ENCODE measurements at places on chromosomes 6 and 20. TPM values are rescaled to one million over a fixed set of nuclear protein-coding genes. Genes with fewer than 3 reads are reported as not detected.

DNA sequence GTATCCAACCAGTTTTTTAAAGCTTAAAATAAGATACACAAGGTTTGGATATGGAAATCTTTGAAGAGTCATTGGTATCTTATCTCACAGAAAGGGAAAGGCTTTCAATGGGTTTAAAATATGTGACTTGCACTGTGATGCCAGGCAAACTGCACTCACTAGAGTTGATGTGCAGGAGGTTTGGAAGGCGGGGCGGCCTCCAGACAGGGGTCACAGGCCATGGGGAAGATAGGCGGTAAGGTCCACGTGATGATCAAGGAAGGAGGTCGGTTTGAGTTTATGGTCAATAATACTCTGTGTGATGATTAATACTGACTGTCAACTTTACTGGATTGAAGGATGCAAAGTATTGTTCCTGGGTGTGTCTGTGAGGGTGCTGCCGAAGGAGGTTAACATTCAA, 9.5 kb upstream of the RAMACL start:
- H3K4me3 ChIP-seq, result no peak overlapping the region
- no peaks in the 10 kb centered on the region for H3K4me1 ChIP-seq
- no peak for DNase-seq
- peaks cover 6% of the 10 kb centered on the region for H3K27me3 ChIP-seq
- no peak overlapping the region for H3K27ac ChIP-seq

RPS6KA2 gene
- total RNA-seq, result 6.5 TPM

- H3K27ac ChIP-seq, result no peak overlapping the region
- no peak for DNase-seq
- H3K4me1 ChIP-seq, result no peaks in the 10 kb centered on the region
- no peak overlapping the region for H3K4me3 ChIP-seq
Measured at GRCh38 chr6:145699462-145699861, 35.9 kb downstream of the EPM2A start.

ZBTB9 gene
- total RNA-seq, result 11.1 TPM

GRCh38 chr6:141484711-141485110, 648.0 kb upstream of the GJE1 start:
- peaks cover 14% of the 10 kb centered on the region for H3K4me1 ChIP-seq
- H3K27me3 ChIP-seq, result no peaks in the 10 kb centered on the region
- H3K36me3 ChIP-seq, result no peaks in the 10 kb centered on the region
- peak overlapping the region; percentile 89 for H3K27ac ChIP-seq

GRCh38 chr6:44737341-44737740, 349.8 kb downstream of the CDC5L start:
- H3K27ac ChIP-seq, result no peak overlapping the region
- no peak overlapping the region for H3K4me3 ChIP-seq
- DNase-seq, result no peak
- no peaks in the 10 kb centered on the region for H3K36me3 ChIP-seq
- peaks cover 6% of the 10 kb centered on the region for H3K27me3 ChIP-seq

DNA sequence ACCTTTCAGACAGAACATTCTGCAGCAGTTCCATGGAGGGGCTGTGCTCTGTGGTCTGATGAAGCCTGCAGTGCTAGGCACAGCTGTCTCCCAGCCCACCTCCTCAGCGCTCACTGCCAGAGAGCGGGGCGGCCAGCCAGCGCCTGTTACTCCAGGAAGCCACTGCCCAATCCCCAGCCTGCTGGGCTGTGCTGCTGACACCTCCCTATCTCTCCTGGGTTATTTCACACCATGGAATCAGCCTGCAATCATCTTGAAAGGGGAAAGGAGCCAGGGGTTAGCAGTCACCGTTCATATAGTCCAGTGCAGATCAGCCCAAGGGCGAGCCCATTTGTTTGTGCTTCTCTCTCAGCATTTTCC, 46.3 kb upstream of the NHSL1 start:
- no peak overlapping the region for H3K27ac ChIP-seq
- no peaks in the 10 kb centered on the region for H3K36me3 ChIP-seq
- DNase-seq, result no peak
- peaks cover 4% of the 10 kb centered on the region for H3K27me3 ChIP-seq

DNA sequence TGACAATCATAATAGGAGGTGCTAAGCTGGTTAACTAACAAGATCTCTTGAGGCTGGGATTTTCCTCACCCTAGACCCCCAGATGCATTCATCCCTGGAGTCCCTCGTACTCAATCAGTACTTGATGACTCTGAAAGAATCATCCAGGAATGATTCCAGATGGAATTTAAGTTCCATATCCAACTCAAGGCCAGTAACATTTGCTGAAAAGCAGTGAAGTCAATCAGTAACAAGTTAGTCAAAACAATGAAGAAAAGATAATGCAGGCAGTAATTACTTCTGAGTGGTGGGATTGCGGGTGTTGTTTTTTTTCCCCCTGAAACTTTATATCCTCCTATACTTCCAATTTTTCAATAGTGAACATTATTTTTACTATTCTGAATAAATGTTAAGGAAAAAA, 18.6 kb downstream of the GMDS start:
- H3K4me1 ChIP-seq, result peaks cover 2% of the 10 kb centered on the region
- no peak overlapping the region for H3K4me3 ChIP-seq
- H3K36me3 ChIP-seq, result no peaks in the 10 kb centered on the region
- no peak for DNase-seq
- no peaks in the 10 kb centered on the region for H3K27me3 ChIP-seq

DNA sequence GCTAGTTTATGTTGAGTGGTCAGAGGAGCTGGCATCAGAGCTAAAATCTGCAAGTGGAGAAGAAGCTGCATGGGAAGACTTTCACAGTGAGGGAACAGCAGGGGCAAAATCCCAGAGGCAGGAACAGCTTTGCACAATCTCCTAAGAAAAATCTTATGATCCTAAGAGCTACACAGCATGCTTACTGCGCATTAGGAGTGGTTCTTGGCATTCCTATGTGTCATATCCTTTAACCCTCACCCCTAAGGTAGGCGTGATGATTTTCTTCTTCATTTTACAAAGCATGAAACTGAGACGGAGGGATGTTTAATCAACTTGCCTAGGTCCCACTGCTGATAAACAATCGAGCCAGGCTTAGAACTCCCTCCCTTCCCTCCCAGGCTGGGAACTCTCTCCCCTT, 313.6 kb upstream of the SULF2 start:
- no peak overlapping the region for H3K4me3 ChIP-seq
- no peaks in the 10 kb centered on the region for H3K36me3 ChIP-seq
- no peak for DNase-seq
- H3K4me1 ChIP-seq, result no peaks in the 10 kb centered on the region

- H3K36me3 ChIP-seq, result no peaks in the 10 kb centered on the region
- H3K27ac ChIP-seq, result no peak overlapping the region
- H3K27me3 ChIP-seq, result no peaks in the 10 kb centered on the region
- no peaks in the 10 kb centered on the region for H3K4me1 ChIP-seq
Measured at GRCh38 chr6:105892577-105893262, 193.4 kb upstream of the PRDM1 start.

GRCh38 chr6:106716966-106717365, 87.6 kb downstream of the QRSL1 start:
- no peak overlapping the region for H3K27ac ChIP-seq
- H3K27me3 ChIP-seq, result no peaks in the 10 kb centered on the region
- H3K36me3 ChIP-seq, result no peaks in the 10 kb centered on the region
- no peak for DNase-seq

- H3K4me3 ChIP-seq, result no peak overlapping the region
- no peaks in the 10 kb centered on the region for H3K4me1 ChIP-seq
- no peak for DNase-seq
- no peaks in the 10 kb centered on the region for H3K36me3 ChIP-seq
- H3K27ac ChIP-seq, result no peak overlapping the region
Measured at GRCh38 chr6:139654888-139655782, 280.7 kb upstream of the CITED2 start.

SUMO4 gene
- total RNA-seq, result 11.4 TPM

- peaks cover 14% of the 10 kb centered on the region for H3K27me3 ChIP-seq
- no peak for DNase-seq
- no peaks in the 10 kb centered on the region for H3K4me1 ChIP-seq
- H3K27ac ChIP-seq, result no peak overlapping the region
- H3K4me3 ChIP-seq, result no peak overlapping the region
Measured at GRCh38 chr6:170013815-170014214, 262.4 kb downstream of the ERMARD start.

- H3K27me3 ChIP-seq, result no peaks in the 10 kb centered on the region
- peak overlapping the region; percentile 81 for H3K27ac ChIP-seq
- no peak overlapping the region for H3K4me3 ChIP-seq
- H3K36me3 ChIP-seq, result peaks cover 4% of the 10 kb centered on the region
- no peak for DNase-seq
Measured at GRCh38 chr6:111803804-111804203, 69.4 kb downstream of the FYN start.

- H3K36me3 ChIP-seq, result peaks cover 33% of the 10 kb centered on the region
- H3K27ac ChIP-seq, result no peak overlapping the region
- no peak for DNase-seq
Measured at GRCh38 chr20:37867289-37868195, 35.4 kb upstream of the VSTM2L start.

- H3K4me1 ChIP-seq, result peaks cover 32% of the 10 kb centered on the region
- no peaks in the 10 kb centered on the region for H3K27me3 ChIP-seq
- H3K4me3 ChIP-seq, result no peak overlapping the region
- DNase-seq, result no peak
Measured at GRCh38 chr20:51531712-51532456, 10.6 kb downstream of the NFATC2 start.

DNA sequence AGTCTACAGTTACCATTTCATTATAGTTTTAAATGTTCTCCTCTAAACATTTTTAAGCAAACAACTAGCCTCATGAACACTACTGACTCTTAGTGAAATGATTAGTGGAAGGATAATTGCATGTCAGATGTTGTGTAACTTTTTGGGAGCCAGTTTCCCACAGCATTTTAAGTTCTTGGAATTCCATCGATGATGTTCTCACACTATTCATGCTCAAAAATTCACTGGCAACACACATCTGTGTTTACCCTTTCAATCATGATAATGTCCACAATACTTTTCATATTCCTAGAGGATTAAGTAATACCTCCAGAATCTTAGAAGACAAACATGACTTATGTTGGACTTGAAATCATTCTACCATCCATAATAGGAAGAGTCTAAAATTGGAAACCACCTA, 678.1 kb upstream of the ID4 start:
- H3K36me3 ChIP-seq, result no peaks in the 10 kb centered on the region
- DNase-seq, result no peak
- no peak overlapping the region for H3K27ac ChIP-seq

DNA sequence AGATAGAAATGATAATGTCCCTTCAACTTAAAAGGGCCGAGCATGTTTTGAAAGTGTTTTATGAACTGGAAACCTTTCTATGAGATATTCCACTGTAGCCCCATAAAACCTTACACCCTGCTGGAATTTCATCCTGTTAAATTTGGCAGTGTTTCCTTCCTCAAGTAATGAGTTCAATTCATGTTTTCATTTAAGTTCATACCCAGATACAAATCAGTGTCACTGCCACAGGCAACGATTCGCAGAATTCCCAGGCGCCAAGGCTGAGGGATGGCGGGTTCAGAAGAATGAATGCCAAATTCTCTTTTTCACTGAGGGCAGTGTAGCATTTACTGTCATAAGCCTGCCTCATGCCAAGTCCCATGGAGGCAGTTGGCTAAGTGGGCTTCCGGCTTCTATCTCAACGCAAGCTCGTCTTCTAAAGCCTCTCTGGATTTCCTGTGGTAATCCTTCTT, 511.8 kb upstream of the ID4 start:
- H3K36me3 ChIP-seq, result no peaks in the 10 kb centered on the region
- H3K4me1 ChIP-seq, result no peaks in the 10 kb centered on the region
- H3K4me3 ChIP-seq, result no peak overlapping the region
- H3K27me3 ChIP-seq, result no peaks in the 10 kb centered on the region
- no peak overlapping the region for H3K27ac ChIP-seq

GRM4 gene
- 0.20 TPM for total RNA-seq

DNA sequence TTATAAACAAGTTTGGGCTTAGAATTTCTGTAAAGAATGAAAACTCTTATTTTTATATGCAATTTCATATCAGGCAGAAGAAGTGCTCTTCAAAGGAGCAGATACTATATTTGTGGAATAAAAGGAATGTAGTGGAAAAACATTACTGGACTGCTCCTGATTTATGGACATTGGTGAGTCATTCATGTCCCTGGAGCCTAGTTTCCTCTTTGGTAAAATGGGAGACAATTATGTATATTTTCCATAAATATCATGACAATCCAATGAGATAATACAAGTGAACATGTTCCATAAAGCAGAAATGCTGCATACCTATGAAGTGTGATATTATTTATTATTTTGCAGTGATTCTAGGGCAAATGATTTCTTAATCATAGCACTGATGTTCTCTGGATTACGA, 445.8 kb upstream of the CITED2 start:
- no peaks in the 10 kb centered on the region for H3K4me1 ChIP-seq
- H3K27ac ChIP-seq, result no peak overlapping the region
- no peak for DNase-seq
- H3K27me3 ChIP-seq, result no peaks in the 10 kb centered on the region

DNA sequence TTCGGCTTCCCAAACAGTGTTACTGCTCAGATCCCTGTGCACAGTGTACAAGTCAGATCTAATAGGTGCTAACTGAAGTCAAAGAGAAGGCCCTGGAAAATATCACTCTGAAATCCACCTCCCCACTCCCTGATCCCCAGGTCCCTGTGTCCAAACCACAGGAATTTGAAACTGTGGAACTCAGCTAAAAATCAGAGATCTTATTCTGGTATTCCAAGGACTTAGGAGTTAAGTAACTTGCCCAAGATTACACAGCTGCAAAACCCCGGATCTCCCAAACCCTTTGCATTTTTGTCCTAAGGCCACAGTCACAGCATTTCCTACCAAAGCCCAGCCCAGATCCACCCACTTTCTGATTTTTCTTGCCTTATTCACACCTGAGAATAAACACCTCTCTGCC, 32.3 kb upstream of the SLC23A2 start:
- H3K4me3 ChIP-seq, result no peak overlapping the region
- DNase-seq, result no peak
- H3K27me3 ChIP-seq, result peaks cover 10% of the 10 kb centered on the region
- H3K27ac ChIP-seq, result no peak overlapping the region
- H3K36me3 ChIP-seq, result no peaks in the 10 kb centered on the region
- H3K4me1 ChIP-seq, result no peaks in the 10 kb centered on the region

- H3K27me3 ChIP-seq, result no peaks in the 10 kb centered on the region
- H3K36me3 ChIP-seq, result peaks cover 34% of the 10 kb centered on the region
- peak overlapping the region; percentile 92 for H3K27ac ChIP-seq
Measured at GRCh38 chr6:159760602-159761057, 1.2 kb upstream of the ACAT2 start.

- H3K4me1 ChIP-seq, result no peaks in the 10 kb centered on the region
- no peak overlapping the region for H3K27ac ChIP-seq
- H3K27me3 ChIP-seq, result no peaks in the 10 kb centered on the region
- H3K36me3 ChIP-seq, result peaks cover 50% of the 10 kb centered on the region
Measured at GRCh38 chr6:7896465-7896987, 14.1 kb downstream of the TXNDC5 start.
